ENCODE measurements at places on chromosomes 3 and 15. TPM values are rescaled to one million over a fixed set of nuclear protein-coding genes. Genes with fewer than 3 reads are reported as not detected.
A peak's percentile ranks its signal among the peaks of the same experiment; 100 is the strongest.

GRCh38 chr3:168312984-168313383 lies 217.3 kb upstream of the GOLIM4 start:
- no peak for DNase-seq

The DVL3 gene
- total RNA-seq: 33.6 TPM

The SPESP1 gene
- not detected for total RNA-seq

- DNase-seq: no peak
Observed at GRCh38 chr15:74823324-74823723, 3.1 kb upstream of the CPLX3 start.

The PLA2G4E gene
- total RNA-seq: not detected

GRCh38 chr3:69499899-69500421 lies 114.1 kb upstream of the FRMD4B start:
- no peak for DNase-seq

- peak; percentile 68 for DNase-seq
Observed at GRCh38 chr3:59480486-59480995, 430.7 kb upstream of the CFAP20DC start.

The GP5 gene
- not detected for total RNA-seq

The FEZF2 gene
- not detected for total RNA-seq

The GOLGA6L4 gene
- 0.16 TPM for total RNA-seq

DNA sequence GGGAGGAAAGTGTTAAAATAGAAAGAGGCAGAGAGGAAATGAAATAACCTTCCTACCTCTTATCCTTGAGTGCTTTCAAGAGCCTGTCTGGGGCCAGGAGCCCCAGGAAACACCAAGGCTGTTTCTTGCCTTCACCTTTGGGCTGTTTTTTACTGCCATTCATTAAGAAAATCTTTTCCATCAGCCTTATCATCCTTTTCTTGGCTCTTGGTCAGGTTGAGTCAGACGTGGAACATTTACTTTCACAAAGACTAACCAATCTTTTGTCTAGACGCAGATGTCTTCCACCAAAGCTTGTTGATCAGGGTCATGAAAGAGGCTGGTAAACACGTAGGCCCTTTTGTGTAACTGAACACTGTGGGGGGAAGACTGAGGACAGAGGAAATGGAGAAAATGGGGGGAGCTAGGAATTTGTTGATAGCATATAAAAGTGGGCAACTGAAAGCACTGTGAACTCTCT lies 151.0 kb upstream of the THBS1 start:
- DNase-seq: peak; percentile 65

The SNAP23 gene
- total RNA-seq: 88.9 TPM
